ENCODE measurements at places on chromosomes 7 and 10.

- peak; percentile 17 for DNase-seq
Measured at GRCh38 chr10:7362471-7362870, 48.4 kb downstream of the SFMBT2 start.

DNA sequence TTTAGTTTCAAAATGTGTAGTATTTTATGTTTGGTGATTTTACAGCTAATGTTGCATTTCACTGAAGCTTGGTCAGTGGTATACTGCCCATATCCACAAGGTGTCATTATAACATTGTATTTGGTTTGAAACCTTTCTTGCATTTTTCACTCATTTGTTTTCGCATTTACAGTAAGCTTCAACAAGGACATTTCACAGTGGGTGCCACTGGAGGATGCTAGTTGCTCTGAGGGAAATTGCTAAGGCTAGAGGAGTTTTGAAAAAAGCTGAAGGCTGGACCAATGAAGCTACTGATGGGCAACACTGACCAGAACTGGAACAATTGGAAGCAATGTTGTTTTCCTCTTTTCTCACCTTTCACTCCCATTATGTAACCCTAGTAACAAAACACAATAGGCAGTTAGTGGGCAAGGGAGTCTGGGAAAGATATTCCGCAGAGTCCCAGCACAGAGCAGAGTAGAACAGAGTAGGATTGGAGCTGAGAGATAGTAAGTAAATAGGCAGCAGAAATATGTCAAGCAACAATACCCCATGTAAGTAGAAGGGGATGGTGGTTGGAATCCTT lies 23.6 kb upstream of the SRI start:
- DNase-seq, result peak; percentile 75

DNA sequence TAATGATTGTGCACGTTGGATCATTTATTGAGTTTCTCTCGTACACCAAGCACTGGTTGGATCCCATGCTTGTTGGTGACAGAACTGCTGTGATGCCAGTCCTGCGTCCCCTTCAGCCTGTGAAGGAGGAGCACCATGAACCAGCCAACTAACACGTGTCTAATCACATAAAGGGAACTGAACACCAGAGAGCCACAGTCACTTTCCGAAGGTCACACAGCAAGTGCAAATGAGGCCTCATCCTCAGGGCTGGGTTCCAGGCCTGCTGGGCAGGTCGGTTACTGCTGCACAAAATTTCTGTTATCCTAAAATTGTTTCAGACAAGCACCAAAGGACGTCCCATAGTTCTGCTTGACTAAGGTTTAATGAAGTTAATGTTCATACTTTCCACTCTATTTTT lies 332.0 kb upstream of the ZNF32 start:
- DNase-seq, result no peak

DNA sequence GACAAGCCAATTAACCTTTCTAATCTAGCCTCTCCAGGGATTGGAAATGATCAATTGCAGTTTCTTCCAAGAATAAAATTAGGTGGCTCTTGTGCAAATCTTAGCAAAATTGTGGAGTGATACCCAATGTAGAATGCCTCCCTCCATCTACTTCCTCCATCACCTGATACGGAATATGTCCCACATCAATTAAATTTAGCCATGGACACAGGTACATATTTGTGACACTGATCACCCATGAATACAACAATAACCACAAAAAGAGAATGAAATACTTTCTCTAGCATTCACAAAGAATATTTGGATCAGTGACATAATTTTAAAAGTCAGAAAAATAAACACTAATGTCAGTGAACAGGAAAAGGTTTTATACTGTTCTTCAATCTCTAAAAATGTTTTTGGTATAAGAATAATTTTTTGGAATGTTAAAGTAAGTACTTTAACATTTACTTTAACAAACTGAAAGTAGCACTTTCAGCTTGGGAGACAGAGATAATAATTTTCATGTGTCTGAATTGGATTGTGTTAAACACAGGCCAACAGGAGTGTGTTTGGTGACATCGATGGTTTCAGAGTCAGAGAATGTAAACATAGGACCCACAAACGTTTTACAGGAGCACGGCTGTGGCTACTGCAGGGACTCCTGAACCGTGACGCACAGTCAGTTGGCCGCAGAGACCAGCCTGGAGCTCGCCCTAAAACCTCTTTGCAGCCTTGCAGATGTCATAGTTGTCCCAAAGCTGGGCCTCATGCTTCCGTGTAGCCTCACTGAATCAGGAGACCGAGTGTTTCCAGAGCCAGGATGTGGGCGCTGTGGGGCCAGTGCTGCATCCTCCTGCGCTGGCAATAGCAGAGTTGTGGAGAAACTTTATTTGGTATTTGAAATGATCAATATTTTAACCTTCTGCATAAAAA lies 7.2 kb downstream of the RBM20 start:
- DNase-seq, result peak; percentile 40

- DNase-seq, result peak; percentile 63
Measured at GRCh38 chr10:36345807-36346206, 703.7 kb upstream of the FZD8 start.

DNA sequence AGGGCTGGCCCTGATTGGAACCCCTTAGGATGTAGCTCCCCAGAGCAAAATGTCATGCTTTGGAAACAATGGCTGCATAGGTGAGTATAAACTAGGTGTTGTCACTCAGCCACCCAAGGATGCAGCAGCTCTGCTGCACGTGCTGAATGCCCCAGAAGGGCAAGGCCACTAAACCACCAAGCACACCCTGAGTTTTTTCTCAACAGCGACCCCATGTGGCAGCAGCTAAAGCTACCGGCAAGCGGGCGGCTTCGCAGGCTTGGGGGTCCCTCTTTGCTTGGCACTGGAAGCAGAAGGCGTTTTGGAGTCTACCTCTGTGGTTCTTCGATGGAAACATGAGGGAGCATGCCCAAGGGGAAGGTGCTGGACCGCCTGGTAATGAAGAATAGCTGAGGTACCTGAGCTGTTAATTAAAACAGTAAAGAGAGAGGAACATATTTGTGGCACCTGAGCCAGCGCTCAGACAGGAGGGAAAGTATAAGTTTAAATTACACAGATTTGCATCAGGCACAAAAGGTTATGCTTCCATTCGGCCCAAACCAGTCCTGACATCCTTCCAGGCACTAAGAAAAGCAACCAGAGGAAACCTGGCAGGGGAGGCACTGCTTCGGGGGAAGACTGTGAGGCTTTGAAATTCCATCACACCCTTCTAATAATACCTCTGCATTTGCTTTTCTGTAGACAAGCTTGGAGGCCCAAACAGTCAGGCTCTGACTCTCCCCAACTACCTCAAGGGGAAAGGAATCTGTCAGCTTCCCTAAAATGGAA lies 152.1 kb downstream of the GFRA1 start:
- no peak for DNase-seq
